ENCODE measurements at places on chromosomes 2 and 18. TPM values are rescaled to one million over a fixed set of nuclear protein-coding genes. Genes with fewer than 3 reads are reported as not detected.

GRCh38 chr2:46555011-46555410, 75.6 kb downstream of the TMEM247 start:
- no peak for DNase-seq

PPP1CB gene
- total RNA-seq, result 86.3 TPM

GRCh38 chr18:60377778-60378469, 5.3 kb upstream of the MC4R start:
- DNase-seq, result no peak

PRSS56 gene
- 0.19 TPM for total RNA-seq

DNA sequence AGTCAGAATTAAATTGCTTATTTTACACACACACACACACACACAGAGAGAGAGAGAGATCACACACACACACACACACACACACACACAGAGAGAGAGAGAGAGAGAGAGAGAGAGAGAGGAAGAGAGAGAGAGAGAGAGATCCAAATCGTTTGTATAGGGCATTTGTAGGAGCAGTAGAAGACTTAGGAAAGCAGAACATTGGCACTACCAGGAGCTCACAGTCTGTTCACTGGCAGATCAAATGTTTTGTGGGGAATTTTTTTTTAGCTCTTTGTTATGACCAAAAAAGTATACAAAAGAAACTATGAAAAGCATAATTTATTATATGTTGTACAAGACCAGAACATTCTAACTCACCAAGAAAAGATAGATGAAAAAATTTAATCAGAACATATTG, 81.8 kb downstream of the MBD5 start:
- DNase-seq, result no peak

GRCh38 chr2:138063181-138063580, 98.9 kb downstream of the HNMT start:
- no peak for DNase-seq

LOXHD1 gene
- not detected for total RNA-seq

FOXD4L1 gene
- total RNA-seq, result not detected

IHH gene
- 0.42 TPM for total RNA-seq

AQP12A gene
- total RNA-seq, result not detected

GRCh38 chr2:183606718-183607085, 482.5 kb downstream of the NUP35 start:
- no peak for DNase-seq

DNA sequence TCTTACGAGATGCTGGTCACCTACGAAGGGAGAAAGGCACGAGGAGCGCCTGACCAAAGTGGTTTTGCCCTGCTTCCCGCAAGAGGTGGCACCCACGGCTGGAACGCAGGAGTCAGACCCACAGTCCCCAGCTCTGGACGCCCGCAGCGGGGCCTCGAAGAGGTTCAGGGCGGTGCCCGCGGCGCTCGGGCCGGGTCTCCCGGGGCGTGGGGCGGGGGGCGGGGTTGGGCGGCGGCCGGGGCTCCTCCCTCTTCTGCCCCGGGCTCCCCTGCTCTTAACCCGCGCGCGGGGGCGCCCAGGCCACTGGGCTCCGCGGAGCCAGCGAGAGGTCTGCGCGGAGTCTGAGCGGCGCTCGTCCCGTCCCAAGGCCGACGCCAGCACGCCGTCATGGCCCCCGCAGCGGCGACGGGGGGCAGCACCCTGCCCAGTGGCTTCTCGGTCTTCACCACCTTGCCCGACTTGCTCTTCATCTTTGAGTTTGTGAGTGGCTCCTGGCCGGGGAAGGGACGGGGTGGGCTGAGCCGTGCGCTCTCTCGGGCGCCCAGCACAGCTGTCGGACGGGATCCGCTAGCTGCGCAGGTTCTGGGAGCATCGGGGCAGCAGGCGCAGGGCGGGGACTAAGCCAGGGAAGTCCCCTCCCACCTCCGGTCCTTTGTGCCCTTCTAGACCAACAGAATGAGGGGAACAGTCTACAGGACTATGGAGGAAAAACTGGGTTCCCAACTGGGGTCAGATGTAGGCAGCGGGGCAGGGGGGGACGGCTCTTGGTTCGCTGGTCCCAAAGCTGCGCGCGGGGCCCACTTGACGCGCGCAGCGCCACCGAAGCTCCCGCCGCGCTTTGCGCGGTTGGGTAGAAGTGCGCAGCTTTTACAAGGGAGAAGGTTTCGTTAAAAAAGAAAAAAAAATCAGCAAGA, at the start of gene MAL:
Gene MAL (plus strand): TSS at position 303 of the 914 bp plus-strand sequence. CDS start 85 bp downstream, at position 388.
- no peak for DNase-seq

SULT1C4 gene
- 1.8 TPM for total RNA-seq

DNA sequence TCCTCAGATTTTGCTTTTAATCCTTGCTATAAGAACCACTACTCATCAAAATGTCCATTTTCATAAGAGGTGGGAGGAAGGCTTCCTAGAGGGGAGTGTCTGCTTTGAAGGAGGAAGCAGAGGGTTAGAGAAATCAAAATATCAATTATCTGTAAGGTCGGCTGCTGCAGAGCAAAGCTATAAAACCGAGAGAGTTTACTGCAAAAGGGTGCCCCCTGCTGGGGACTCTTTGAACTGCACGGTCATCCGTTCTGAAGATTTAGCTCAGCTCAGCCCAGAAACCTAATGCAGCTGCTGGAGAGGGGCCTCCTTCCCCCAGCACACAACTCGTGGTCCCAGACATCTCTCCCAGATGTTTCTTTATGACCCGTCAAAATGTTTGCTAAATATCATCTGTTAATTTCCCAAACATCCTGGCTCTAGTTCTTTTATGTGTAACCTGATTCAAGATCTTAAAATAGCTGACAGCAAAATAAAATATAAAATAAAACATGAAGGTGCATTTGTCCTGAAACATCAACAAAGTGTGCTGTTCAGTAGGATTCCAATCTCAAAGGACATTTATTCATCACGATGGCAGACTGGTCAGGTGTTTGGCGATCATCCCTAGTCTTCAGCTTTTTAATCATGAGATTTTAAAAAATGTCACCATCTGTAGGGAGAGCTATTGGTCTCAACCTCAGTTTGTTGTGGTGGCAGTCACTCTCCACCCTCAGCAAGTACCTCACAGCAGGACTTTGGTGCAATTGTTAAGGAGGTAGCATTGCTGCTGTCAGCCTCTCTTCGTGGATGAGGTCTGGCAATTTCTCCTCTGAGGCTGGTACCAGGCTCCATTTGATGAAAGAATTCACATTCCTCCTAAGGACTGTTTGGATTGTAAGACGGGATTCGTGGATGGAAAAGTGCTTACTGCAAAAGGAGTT, 185.9 kb downstream of the MTX2 start:
- DNase-seq, result peak; percentile 69
